ENCODE measurements at places on chromosomes 6 and 20.

- DNase-seq: no peak
Observed at GRCh38 chr6:168183613-168183970, 104.6 kb upstream of the FRMD1 start.

GRCh38 chr6:28167068-28167467 lies 25.4 kb downstream of the ZKSCAN8 start:
- no peak for DNase-seq

GRCh38 chr20:62227977-62228958 lies 8.2 kb upstream of the HRH3 start:
- DNase-seq: no peak

DNA sequence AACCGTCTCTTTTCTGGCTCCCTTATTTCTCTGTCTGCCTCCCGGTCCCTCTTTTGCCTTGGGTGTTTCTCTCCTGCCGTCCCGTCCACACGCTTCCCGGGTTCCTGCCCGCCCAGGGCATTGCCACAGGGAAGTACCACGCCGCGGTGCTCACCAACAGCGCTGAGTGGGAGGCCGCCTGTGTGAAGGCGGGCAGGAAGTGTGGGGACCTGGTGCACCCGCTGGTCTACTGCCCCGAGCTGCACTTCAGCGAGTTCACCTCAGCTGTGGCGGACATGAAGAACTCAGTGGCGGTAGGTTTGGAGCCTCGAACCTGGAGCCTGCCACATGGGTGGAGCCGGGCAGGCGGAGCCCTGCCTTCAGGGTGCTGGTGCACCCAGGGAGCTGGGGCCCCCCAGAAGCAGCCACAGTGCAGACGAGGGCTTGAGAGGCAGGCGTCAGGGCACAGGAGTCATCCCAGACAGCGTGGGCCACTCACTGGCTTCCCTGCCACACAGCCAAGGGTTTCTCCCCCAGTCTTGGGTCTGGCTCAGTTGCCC lies 21.3 kb downstream of the NPEPL1 start:
- DNase-seq: no peak

GRCh38 chr6:27693766-27694546 lies 218.2 kb downstream of the OR2B2 start:
- no peak for DNase-seq

DNA sequence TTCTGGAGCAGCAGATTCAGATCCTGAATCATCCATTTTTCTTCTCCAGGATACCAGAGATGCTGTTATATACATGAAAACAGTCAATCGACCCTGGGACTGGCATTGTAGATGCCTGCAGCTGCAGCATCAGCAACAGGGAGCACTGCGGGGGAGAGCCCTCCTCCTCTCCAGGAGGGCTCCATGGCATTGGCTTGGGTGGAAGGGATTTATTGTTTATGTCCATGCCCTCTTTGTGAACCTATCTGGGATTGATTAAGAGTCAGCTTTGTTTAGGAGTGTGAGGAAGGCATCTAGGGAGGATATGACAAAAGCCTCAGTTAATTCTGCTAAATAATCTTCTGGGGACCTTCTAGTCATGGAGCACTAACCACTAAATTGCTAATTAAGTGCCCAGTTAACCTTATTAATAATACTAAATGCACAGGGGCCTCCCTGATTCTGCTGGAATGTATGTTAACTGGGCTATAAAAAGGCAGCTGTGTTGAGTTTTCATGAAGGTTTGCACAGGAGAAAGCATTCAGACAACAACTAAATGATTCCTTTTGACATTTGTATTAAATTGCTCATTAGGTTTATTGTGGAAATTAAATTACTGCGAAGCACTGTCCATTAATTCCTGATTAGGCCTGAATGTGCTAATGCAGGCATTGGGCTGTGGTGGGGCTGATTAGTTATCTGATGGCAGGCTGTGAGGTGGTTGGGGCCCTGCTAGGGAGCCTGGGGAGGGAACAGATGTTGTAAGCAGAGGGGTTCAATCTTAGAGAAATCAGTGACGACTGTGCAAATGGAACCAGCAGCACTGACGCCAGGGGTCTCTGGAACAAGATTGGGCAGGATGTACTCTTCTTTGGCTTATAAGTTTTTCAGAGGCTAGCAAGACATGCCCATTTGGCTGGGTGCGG lies 57.6 kb downstream of the IMPG1 start:
- DNase-seq: no peak

DNA sequence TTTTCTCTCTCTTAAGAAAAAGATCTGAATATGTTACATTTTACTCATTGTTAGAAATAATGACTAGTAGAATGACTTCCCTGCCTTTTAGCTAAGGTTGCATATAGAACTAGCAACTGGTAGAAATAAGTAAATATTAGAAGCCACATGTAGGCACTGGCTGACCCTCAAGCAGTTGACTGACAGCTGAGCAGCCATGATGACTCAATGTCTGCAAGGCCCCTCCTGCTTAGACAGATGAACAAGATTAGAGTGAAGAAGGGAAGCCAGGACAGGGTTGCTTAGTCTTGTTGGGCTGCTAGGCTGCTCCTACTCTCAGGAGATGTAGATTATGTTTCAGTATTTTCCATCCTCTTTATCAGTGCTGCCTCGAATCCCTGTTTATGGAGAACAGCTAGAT lies 6.5 kb downstream of the MEP1A start:
- DNase-seq: no peak

- DNase-seq: no peak
Observed at GRCh38 chr6:134061440-134061839, 9.0 kb upstream of the SLC2A12 start.

DNA sequence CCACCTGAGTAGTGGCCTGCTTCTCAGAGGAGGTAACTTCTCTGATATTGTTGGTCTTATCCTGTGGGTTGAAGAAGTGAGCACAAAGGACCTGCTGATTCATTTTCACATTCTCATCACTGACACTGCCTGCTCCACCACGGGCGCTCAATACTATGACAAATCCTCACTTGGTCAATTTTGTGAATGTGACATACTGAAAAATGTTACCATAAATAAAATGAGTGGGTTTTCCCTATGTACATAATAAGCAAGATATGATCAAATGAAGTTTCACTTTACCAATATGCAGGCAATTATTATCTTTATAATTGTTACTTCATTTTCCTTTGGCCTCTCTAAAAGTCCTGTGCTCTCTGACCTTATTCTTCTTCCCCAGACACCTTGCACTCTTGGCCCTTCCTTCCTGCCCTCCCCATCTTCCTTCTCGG lies 71.5 kb upstream of the RIPOR2 start:
- no peak for DNase-seq

DNA sequence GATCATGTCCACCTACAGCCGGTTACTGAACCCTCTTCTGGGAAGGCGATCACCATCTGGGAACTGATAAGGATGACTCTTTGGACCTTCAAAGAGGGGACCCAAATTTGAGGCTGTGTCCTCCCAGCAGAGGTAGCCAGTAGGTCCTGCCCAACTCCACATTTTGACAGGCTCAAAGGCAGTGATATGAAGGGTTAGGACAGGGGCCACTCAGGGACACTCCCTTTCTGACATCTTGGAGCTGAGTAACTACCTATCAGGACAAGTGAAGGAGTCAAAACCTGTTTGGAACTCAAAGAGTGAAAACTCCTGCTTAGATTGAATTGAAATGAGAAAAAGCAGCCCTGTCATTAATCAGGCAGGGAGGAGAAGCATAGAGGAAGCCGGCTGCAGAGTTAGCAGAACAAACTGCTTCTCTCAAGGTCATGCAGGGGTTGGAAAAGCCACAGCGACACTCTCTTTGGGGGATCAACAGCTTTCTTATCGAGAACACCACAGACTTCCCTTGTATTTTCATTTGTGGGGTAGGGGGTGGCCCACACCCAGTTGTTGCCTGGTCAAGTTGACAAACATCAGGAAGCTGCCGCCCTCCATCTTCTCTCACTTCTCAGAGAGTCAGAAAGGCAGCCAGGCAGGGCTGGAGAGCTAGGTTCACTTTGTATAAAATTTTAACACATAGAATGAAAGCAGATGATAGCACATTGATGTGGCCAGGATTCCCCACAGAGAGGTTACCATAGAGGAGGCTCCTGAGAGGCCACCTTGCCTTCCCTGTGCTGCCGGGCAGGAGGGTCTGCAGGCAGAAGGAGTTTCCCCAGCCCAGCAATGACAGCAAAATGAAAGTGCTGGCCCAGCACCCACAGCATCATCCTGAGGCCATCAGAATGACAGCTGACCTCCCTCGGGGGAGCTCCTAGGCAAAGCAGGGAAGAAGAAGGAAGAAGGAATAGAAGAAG lies 47.6 kb downstream of the AGPAT4 start:
- no peak for DNase-seq

GRCh38 chr6:139590206-139590605 lies 215.8 kb upstream of the CITED2 start:
- DNase-seq: no peak

- DNase-seq: no peak
Observed at GRCh38 chr6:114080891-114081510, 110.1 kb upstream of the HDAC2 start.

DNA sequence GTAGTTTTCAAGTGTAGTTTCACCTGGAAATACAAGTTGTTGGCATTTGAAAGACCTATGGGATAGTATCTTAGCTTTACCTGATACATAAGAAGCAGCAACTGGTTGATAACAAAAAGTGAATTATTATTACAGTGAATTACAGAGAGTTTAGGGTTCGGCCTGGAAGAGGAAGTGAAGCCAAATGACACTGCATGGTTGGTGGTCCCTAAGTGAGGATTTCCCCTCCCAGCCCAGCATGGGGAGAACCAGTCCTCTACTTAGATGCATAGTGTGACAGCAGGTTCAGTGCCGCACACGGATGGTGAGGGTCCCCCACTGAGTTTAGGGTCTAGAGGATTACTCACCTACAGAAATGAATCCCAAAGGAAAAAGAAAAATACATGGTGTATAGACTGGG lies 18.1 kb downstream of the HLA-DPB1 start:
- DNase-seq: no peak

DNA sequence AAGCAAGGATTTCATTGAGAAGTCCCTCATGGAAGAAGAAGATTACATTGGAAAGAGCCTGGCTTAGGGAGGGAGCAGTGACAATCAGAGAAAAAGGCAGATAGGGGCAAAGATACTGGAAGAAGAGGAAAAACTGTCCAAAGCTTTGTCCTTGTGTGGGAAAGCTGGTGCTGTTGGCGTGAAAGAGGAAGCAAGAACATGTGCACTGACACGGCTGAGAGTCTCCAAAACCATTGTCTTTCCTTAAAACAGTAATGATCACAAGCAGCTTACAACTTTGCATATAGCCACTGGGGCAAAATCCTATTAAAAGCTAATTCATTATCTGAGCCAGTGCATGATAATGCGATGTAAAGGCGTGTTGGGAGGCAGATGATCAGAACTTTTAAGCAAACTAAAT lies 85.1 kb upstream of the ESR1 start:
- no peak for DNase-seq

- DNase-seq: no peak
Observed at GRCh38 chr6:131067521-131067920, 4.5 kb upstream of the EPB41L2 start.

GRCh38 chr20:57671662-57672061 lies 38.2 kb downstream of the PMEPA1 start:
- no peak for DNase-seq

- DNase-seq: no peak
Observed at GRCh38 chr6:101417900-101418299, 24.4 kb downstream of the GRIK2 start.

DNA sequence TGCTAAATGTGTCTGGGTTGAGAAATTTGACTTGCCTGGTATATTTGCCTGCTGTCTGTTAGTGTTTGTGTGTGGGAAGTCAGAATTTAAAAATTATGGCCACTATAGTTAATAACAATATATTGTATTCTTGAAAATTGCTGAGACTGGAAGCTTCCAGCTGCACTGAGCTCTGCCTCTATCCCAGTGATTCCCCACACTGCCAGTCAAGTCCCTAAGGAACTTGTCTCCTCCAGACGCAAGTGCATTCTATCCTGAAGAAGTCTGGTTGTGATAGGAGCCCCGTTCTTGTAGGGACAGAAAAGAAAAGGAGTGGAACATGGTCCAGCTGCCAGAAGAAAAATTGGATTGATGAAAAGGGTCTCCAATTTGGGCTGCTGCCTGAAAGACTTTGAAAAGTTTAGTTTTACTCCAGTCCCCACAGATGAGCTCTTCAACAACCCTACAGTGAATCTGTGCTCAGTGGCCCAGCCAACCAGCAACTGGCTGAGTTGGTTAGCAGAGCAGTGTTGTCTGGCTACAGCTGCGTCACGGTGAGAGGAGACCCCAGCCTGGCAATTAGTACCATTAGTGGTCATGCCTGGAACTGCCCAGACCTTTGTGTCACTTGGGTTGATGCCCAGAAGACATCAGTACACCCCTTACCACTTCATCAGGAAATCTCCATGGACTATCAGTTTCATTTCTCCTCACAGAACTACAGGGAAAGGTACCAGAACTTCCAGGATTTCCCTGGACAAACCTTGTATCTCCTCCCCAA lies 183.1 kb upstream of the MCHR2 start:
- no peak for DNase-seq

- no peak for DNase-seq
Observed at GRCh38 chr6:166598441-166599138, 12.1 kb upstream of the RAMACL start.

DNA sequence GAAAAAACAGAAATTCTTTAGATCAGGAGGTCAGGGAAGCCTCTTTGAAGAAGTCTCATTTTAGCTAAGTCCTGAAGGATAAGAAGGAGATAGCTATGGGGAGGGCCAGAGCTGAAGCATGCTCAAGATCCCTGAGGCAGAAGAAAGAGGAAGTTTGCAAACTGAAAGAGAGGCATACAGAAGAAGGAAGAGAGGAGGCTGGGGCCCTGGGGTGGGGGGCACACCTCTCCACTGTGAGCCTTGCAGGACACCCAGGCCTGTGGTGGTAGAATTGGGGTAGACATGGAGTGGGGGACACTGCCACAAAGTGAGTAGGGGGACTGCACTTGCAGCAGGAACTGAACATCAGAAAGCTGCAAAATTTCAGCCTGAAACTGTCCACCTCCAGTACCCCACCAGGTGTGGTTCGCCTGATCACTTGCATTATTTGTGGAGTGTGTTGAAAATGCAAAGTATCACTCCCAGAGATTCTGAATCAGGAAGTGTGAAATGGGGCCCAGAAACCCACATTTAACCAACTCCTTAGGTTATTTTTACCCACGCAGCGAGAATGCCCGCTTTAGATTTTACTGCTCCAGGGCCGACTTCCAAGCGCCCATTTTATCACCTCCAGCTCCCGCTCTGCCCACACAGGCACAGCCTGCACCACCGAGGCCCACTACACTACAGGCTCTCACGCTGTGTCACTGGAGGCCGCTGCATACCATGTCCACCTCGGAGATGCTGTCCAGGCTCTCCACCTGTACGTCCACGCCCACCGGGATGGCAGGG lies 44.0 kb downstream of the GABRR2 start:
- DNase-seq: no peak

Data from stimulated activated CD4-positive, alpha-beta T cell treated with anti-CD3 and anti-CD28 coated beads, TNF-alpha, amount 100 ng/mL, for 4 hours (primary cell).